ENCODE measurements at places on chromosomes 2 and 18.

GRCh38 chr2:64842030-64842429 lies 147.2 kb upstream of the SLC1A4 start:
- no peak for DNase-seq

DNA sequence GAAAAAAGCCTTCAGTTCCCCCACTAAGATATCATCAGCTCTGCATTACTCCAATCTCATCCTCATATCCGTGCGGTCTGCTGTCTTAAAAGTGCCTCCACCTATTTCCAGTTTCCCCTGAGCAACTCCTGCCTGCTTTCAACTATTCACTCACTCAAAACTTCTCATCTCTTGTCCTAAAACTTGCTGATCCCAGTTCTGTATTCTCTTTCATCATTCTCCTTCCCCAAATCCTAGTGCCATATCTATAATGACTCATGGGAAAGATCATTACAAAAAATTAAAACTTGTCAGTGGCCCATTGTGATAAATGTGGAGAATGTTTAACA lies 20.0 kb downstream of the ACVR1 start:
- no peak for DNase-seq

DNA sequence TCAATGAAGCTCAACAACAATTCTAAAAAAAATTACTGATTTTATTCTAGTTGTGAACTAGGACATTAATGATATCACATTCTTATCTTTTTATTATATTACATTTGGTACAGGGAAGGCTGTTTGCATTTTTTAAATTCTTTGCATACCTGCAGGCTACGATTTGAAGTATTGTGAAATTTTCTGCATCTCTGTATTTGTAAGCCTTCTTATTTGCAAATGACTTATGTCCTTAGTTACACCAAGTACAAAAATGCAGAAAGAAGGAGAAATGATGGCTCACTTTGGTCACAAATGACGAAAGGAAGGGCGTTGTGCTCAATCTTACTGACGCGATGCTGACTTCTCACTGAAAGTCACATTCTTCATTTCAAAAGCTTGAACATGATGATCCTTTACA lies 227.5 kb upstream of the SOX11 start:
- no peak for DNase-seq

DNA sequence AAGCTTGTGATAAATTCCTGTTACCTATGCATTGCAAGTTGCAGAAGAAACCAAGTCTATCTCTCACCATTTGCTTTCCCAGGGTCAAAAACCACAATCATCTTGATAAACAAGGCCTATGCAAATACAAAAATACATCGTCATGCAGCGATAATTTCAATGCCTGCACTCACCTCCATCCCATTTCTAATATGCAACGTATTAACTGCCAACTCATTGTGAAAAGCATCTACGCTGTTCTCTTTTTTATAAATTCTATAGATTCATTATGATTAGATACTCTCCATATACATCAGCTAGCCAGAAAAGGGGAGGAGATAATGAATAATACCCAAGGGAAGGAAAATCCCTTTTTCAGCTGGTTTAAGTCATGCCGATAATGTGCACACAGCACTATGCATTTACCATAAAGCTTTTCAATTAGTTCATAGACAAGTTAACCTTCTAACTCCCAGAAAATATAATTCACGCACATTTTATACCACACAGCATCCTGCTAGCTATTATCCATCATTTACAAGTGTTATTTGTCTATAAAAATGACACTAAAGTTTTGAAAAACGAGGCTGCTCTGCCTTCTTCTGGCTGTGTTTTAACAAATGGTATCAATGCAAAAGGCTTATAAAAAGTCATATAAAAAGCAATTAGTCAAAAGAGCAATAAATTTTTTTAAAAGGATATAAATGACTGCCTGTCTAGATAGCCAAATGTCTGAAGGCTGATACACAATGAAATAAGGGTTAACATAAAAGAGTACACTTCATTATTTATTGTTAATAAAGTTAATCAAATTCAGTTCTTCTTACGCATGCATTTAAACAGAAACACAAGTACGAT lies 77.6 kb downstream of the AFF3 start:
- no peak for DNase-seq

DNA sequence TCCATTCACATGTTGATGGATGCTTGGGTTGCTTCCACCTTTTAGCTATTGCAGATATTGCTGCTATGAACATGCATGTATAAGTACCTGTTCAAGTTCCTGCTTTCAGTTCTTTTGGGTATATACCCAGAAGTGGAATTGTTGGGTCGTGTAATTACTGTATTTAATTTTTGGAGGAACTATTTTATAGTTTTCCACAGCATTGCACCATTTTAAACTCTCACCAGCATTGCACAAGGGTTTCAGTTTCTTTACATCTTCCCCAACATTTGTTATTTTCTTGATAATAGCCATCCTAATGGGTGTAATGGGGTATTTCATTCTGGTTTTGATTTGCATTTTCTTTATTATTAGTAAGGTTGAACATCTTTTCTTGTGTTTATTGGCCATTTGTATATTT lies 16.0 kb downstream of the ACTR3 start:
- no peak for DNase-seq

DNA sequence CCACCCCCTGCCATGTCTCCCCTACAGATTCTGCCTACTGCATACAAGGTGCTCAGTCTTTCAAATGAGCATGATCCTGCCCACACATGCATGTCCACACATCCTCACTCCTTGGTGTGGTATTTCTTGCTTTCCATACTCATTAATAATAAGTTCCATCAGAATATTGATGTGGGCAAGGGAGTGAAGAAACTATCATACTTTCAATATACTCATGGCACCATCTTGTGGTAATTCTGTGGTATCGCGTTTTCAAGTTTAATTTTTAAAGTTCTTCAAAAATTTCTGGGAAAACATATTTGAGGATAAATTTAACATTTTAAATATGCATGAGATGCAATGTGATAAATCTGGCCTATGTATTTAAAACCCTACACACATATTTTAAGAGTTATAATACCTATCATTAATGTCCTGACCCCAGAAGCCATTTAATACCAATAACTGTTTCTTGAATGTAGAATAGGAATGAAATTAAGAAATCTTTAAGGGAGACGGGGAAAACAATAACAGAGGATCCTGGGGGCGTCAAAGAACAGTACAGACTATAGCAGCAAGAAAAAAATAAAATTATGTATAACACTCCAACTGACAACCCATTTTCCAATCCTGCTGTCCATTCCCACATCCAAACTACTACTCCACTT lies 110.1 kb downstream of the ZNF385B start:
- no peak for DNase-seq

- no peak for DNase-seq
These were observed 83.3 kb downstream of the PTGR3 start for GRCh38 chr18:75125382-75126331.

DNA sequence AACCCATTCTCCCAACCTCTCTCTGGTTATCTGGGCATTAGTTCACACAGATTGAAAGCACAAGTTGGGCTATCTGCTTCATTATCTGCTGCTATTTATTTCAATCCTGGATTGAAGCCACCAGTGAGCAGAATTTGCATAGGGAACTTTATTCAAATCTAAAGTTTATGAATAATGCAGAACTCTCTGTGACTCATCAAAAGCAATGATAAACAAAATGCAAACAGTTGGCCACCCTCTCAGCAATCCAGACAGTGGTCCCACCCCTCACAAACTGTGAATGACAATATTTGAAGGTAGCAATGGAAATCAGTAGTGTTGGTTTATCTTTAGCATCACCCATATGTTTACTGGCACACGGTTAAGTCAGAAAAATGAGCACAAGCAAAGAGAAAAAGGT lies 106.8 kb upstream of the TMEM178A start:
- DNase-seq: no peak

DNA sequence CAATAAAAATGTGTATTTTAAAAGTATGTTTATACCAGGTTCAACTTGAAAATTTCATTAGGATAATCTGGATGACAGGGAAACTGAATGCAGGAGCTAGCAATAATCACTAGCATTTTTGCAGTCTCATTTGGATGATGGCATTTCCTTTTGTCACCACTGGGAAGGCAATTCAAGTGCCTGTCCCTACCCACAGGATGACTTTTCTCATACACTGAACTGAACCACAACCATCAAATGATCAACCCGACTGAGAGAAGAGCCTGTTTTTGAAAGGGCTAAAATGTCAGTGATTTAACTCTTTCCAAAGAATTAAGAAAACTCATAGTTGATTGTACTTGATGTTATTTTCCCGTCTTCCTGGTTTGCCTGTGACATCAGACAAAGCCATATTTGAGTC lies 115.0 kb downstream of the FAM124B start:
- no peak for DNase-seq

- no peak for DNase-seq
These were observed 346.9 kb downstream of the DYSF start for GRCh38 chr2:71800106-71800809.

- no peak for DNase-seq
These were observed 15.5 kb downstream of the MRPS5 start for GRCh38 chr2:95106081-95106480.

- DNase-seq: no peak
These were observed 314.0 kb upstream of the EPAS1 start for GRCh38 chr2:45983213-45983612.

GRCh38 chr2:224887141-224887540 lies 155.1 kb downstream of the DOCK10 start:
- DNase-seq: no peak

DNA sequence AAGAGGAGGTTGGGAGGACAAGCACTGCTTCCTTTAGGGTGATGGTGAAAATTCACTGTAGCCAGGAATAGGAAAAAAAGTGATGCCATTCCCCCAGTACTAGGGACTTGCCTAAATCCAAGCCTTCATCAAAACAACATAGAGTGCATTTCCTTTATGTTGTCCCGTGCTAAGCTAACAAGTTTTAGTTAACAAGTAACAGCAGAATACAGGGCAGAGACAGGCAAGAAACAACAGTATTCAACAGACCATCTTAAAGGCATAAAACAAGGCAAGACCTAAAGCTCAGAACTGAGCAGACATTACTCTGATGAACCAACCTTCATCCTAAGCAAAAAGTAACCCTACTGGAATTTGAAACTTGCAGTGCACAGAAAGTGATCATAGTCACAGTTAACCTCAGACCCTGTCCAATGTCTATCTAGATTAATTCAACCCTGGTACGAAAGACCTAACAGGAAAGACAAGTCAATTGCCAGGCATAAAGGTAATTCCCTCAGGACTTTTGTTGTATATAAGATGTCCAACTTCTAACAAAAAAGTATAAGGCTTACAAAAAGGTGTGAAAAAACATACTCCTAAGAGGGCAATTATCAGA lies 34.4 kb upstream of the GALNT1 start:
- no peak for DNase-seq

- no peak for DNase-seq
These were observed 105.1 kb downstream of the BCL2L11 start for GRCh38 chr2:111225856-111226255.

DNA sequence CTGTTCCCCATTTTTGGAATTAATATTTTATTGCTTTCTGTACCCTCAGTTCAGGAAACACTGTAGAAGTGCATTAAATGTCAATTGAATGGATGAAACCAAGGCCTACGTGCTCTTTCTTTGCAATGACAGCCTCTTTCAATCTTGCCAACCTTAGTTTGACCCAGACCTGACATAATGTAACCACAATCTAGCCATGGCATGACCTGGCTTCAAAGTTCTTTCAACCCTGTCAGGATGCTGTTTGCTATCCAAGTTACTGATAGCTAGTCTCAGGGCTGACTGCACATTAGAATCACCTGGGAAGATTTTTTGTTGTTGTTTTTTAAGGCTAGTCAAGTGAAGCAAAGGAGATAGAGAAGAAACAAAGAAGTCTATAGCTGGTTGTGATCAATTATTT lies 190.9 kb upstream of the PKDCC start:
- DNase-seq: no peak

- DNase-seq: no peak
These were observed 49.5 kb downstream of the PTPRM start for GRCh38 chr18:7616661-7617060.

DNA sequence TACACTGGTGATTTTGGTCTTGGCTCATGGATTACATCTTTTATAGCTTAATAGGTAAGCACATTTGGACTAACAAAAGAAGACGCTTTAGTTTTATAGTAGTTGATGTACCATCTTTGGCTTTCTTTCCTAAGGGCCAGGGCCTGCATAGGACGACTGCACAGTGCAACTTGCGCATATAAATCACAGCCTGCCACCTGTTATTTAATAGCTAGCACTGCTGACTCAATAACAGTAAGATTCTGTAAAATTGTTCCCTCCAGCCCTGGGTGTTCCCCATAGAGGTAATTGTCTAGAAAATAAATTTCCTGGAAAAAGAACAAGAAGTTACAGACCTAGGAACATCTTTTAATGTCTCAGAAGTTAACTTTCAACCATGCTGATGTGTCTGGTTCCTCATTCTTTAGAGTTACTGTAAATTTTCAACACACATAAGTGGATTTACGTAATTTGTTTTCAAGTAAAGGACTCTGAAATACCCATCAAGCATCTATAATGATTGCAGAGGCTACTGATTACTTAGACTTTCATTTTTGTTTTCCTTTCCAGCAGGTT lies 594.2 kb upstream of the NXPH2 start:
- DNase-seq: no peak

DNA sequence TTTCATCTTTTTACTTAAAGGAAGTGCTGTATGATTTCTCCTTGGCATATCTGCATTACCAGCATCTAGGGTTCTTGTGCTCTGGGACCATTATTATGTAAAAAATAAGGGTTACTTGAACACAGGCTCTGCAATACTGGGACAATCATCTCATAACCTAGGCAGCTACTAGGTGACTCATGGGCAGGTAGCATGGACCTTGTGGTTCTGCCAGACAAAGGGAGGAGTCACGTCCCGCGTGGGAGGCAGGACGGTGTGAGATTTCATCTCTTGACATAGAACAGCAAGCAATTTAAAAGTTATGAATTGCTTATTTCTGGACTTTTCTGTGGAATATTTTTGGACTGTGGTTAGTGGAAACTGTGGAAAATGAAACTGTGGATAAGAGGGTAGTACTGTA lies 34.1 kb downstream of the ASAP2 start:
- DNase-seq: no peak

GRCh38 chr2:209456489-209456888 lies 32.6 kb downstream of the MAP2 start:
- DNase-seq: no peak

GRCh38 chr2:150370561-150370960 lies 116.9 kb downstream of the RND3 start:
- DNase-seq: no peak

DNA sequence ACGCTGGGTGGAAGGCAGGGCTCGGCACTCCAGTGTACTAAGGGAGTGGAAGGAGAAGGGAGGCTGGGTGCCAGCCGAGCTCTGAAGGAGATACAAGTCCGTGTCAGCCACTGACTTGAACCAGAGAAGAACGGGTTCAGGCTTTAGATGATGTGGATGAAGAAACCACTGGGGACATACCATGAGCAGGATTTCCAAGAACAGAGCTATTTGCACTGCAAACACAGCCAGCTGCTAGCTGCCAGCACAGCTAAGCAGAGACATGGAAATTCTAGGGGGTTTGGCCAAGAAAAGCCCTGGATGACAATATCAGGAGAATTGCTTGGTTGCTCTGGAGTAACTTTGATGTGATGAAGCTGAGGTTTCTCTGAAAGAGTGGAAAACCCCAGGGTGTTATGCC lies 5.2 kb downstream of the CD207 start:
- DNase-seq: no peak
